ENCODE measurements at places on chromosomes 6 and 20.

- no peak for DNase-seq
Measured at GRCh38 chr20:44571362-44571988, 10.9 kb upstream of the PKIG start.

GRCh38 chr6:135440087-135440792, 57.3 kb downstream of the AHI1 start:
- no peak for DNase-seq

GRCh38 chr6:130233330-130233729, 10.6 kb upstream of the SAMD3 start:
- DNase-seq, result no peak

DNA sequence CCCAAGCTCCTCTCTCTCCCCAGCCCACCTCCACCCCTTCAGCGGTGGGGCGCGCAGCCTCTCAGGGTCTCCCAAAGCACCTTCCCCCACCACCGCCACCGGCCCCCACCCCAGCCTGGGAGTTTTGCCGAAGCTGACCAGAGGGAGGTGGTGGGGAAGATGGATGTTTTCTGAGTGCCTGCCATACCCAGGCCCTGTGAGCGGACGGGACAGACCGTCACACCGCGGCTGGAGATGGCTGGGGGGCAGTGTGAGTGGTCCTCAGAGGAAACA, 5.7 kb downstream of the C20orf204 start:
- DNase-seq, result no peak

GRCh38 chr20:44036441-44036840, 121.8 kb downstream of the TOX2 start:
- peak; percentile 5 for DNase-seq

DNA sequence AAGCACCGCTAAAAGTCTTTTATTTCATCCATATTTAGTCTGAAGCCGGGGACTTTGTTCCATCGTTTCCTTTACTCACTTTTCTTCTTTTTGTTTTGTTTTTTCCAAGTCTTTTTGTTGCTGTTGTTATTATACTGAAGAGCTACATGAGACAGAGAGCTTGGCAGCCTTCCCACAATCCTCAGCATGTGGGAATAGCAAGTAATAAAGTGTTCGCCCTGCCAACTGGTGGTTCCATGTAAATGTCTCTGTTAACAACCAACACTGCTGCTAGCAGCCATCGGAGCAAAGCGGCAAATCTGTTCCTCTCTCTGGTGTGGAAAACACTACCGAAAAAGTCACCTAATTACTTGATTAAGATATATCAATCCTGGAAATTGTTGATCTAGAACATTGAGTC, 437.8 kb upstream of the ID4 start:
- DNase-seq, result no peak

DNA sequence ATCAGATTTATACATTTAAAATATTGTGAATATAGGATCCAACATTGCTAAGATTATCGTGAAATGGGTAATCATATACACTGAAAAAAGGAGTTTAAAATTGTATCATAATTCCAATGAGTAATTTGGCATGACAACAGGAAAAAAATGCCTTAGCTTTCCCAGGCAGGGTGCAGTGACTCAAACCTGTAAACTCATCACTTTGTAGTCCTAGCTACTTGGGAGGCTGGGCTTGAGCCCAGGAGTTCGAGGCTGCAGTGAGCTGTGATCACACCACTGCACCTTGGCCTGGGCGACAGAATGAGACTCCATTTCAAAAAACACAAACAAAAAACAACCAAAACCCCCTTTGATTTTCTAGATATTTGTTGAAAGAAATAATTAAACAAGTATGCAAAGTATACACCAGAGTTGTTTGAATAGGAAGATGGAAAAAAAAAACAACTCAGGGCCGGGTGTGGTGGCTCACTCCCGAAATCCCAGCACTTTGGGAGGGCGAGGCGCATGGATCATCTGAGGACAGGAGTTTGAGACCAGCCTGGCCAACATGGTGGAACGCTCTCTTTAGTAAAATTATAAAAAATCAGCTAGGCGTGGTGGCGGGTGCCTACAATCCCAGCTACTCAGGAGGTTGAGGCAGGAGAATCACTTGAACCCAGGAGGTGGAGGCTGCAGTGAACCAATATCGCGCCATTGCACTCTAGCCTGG, 98.7 kb downstream of the TRERF1 start:
- no peak for DNase-seq

- no peak for DNase-seq
Measured at GRCh38 chr6:145813285-145814034, 1.1 kb downstream of the FBXO30 start.

DNA sequence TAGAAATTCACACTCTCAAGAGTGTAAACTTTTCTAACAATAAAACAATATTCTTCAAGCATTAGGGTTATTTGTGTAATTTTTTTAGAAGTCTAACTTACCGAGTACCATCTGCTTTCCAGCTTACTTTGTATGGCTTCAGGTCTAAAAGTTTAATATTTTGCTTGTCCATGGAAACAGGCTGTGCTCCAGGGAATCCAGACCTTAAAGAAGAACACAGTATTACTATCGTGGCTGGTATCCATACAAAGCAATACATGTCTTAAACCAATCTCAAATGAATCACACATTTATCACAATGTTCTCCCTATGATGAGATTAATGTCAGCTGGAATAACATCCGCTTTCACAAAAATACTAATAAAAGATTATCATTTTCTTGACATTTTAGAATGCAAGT, 73.0 kb downstream of the RNGTT start:
- DNase-seq, result no peak

- DNase-seq, result no peak
Measured at GRCh38 chr6:34435916-34436315, 10.0 kb upstream of the RPS10 start.

- no peak for DNase-seq
Measured at GRCh38 chr6:16925461-16925860, 164.2 kb upstream of the ATXN1 start.

- DNase-seq, result no peak
Measured at GRCh38 chr6:100281471-100281901, 183.2 kb downstream of the SIM1 start.

DNA sequence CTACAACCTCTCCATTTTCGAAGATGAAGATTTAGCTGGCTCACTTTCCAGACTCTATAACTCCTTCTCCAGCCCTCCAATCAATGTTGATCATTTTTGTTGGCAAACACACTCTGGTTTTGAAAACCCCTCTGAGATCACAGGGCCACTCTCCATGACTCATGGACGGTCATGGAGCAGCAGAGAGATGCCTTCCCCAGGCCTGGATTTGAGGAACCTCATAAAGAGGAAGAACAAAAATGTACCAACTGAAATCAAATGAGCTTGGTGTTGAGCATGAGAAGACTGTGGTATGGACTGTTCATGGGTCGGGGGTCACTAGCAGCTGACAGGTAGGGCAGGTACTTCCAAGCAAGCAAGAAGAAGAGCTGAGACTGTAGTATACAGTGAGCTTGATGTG, 112.8 kb upstream of the INSM1 start:
- no peak for DNase-seq

DNA sequence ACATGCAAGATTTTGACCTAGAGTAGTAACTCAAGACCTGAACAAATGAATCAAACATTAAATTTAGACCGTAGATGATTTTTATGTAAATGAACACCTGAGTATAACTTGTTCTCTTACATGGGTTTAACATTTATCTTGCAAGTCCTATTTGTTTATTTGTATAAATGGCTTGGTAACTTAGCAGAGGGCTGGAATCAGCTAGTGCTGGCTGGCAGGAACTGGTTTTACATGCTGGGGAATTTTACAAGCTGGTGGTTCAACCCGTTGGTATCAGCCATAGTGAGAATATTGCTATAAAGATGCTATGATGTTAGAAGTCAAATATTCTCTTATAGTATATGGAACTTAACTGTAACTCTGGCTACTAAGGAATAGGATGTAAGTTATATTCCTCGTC, 8.9 kb downstream of the SLC22A2 start:
- DNase-seq, result no peak

- no peak for DNase-seq
Measured at GRCh38 chr6:168058691-168059551, 20.1 kb downstream of the FRMD1 start.

DNA sequence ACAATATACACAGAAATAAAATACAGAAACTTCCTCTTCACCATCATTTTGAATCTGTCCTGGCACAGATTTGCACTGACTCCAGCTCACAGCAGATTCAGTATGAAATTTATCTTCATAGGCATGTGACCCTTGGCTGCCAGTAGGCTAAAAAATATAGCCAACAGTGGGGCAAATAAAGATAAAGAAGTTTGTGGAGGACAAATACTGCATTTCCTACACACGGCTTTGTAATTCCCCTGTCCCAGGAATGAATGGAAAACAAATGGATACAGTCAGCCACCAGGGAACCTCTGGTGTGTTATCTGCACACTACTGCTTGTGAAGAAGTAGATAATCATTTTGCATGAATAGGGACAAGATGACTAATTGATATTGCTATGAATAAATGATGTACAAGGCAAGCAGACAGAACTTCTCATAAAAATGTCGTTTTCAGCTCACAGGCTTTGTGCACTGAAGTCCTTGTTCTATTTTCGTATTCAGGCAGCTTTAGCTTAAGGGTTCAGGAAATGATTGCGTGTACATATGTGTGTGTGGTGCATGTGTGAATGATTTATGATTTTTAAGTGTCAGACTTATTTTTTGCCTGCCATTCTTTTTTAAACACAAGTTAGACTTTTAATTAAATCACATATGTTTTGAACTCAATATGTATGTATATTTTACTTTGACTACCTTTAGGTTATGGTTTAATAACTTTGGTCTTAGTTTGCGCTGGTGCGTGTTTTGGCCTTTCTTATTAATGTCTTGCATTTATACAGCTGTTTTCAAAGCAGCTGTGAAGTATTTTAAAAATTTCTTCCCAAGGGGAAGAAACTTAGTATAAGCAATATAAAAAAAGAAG, 543.8 kb upstream of the JAG1 start:
- DNase-seq, result no peak

DNA sequence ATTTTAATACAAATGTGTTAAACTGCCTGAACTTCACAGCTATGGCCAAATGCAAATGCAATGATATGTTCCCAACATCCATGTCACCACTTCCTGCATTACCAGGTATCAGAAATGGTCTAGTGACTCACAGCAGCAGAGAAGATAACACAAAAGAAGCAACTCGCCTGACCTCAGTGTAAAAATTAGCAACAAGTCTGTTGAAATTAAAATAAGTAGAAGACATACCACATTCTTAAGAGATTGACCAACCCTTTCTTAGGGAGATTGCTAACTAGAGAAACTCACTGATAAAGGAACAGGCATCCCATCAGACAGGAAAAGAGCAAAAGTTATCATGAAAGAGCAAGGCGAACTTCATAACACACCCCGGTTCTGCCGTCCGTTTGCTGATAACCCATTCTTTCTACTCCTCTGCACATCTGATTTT, 45.1 kb downstream of the RNASET2 start:
- no peak for DNase-seq

DNA sequence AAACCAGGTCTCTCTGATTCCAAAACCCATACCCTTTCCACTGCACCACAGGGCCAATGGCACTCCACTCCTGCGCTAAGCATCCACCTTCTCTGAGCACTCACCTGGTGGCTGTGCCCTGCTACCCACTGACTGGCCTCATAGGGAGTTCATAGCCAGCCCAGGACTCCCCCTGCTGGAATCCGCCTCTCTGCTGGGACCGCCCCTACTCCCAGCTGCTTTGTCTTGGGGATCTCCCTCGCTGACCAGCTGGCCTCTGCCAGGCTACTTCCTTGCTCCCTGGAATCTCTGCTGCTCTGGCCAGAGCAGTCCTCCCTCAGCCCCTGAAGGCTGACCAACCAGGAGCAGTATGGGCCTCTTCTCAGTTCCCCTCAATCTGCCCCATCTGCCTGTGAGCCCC, 129.7 kb downstream of the FAXC start:
- no peak for DNase-seq

DNA sequence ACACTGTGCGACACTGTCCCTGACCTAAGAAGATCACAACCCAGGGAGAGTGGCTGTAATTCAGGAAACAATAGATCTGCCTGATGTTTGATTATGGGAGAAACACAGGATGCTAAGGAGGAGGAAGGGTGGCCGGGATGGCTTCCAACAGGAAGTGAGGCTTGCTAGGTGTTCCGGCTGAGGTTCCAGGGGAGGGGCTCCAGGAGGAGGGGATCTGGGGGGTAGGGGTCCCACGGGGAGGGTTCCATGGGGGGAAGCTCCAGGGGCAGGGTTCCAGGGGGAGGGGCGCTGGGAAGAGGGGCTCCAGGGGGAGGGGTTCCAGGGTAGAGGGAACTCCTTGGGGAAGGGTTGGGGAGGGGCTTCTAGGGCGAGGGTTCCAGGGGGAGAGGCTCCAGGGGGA, 48.6 kb downstream of the DAAM2 start:
- no peak for DNase-seq

DNA sequence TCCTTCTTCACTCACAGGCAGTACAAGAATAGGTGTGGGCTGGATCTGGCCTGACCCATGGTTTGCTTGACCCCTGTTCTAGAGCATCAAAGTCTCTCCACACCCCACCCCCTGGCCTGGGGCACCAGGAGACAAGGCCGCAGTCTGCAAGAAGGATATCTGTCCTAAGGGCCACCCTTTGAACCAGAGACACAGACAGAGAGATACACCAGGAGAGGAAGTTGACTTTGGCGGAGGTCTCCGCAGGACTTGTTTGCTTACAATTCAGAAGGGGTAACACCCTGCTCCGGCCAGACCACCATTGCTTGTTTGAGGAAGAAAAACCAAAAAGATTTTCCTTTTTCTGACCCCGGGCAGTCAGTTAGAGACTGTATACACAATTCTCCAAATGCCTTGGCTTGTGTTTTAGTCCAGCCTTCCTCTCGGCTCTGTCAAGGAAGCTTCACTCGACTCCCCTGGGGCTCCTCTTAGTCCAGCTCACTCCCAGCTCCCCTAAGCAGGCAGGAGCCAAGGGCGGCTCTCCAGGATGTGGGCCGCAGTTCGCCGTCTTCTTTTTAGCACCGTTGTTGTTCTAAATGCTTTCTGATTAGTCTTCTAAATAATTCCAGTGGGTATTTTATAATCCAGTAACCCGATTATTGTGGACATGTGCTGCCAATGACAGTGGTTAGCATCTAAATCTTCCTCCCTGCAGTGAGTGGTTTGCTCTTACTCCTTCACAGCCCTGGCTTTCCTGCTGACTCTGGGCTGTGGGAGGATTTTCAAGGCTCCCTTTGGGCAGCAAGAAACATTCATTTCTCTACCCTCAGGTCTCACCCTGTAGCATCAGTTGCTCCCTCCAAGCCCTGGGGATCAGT, 58.6 kb upstream of the MRPS10 start:
- no peak for DNase-seq

DNA sequence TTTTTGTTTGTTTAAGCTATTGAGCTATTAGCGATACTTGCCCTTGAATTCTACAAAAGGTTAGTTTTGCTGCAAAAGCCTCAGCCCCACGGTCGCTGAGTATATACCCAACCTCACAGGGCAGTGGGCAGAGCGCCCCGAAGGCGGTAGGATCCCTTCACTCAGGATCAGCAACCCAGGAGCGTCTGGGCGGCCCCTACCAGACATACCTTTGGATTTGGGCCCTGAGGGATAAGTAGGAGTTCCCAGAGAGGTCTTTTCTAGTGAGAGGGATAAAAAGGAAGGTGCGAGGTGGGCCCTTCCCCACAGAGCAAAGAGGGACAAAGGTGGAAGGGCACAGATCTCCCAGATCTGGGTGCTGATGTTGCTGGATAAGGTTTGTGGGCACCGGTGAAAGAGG, 6.1 kb downstream of the SASH1 start:
- no peak for DNase-seq

GRCh38 chr20:48380661-48381060, 447.1 kb downstream of the PREX1 start:
- no peak for DNase-seq

- DNase-seq, result no peak
Measured at GRCh38 chr6:131886517-131886916, 64.7 kb downstream of the CCN2 start.

Data from stimulated activated CD4-positive, alpha-beta T cell treated with anti-CD3 and anti-CD28 coated beads, Interleukin-2, amount 100 ng/mL, for 24 hours (primary cell).